ENCODE measurements at places on chromosomes 2 and 18. TPM values are rescaled to one million over a fixed set of nuclear protein-coding genes. Genes with fewer than 3 reads are reported as not detected.
A peak's percentile ranks its signal among the peaks of the same experiment; 100 is the strongest.

The STK39 gene
- total RNA-seq = 13.9 TPM

The DHRS9 gene
- 0.21 TPM for total RNA-seq

The CFAP65 gene
- not detected for total RNA-seq

The MERTK gene
- total RNA-seq = 2.4 TPM

The SLC11A1 gene
- 0.08 TPM for total RNA-seq

DNA sequence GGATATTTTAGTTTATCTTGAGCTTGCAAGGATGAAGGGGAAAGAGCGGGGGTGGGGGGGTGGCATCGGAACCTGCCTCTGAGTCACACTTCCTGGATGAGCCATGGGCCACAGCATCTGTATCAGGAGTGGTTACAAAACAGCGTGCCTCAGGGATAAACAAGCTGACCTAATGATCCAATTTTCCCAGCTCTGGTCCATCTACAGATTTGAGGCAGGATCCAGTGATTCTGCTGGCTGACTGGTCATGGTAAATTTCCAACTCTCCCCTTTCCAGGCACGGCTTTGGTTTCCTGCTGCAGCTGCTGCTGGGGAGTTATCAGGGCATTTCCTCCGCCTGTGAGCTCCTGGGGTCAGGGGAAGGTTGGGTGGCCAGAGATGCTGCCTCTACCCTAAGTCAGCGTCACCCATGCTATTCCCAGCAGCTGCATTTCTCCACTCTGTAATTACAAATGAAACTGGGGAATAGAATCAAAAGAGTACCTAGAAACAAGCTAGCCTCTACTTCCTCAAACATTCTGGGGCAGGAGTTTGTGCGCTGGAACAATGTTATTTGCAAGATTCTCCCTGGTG lies 4.7 kb upstream of the HPCAL1 start:
- peak; percentile 96 for DNase-seq

DNA sequence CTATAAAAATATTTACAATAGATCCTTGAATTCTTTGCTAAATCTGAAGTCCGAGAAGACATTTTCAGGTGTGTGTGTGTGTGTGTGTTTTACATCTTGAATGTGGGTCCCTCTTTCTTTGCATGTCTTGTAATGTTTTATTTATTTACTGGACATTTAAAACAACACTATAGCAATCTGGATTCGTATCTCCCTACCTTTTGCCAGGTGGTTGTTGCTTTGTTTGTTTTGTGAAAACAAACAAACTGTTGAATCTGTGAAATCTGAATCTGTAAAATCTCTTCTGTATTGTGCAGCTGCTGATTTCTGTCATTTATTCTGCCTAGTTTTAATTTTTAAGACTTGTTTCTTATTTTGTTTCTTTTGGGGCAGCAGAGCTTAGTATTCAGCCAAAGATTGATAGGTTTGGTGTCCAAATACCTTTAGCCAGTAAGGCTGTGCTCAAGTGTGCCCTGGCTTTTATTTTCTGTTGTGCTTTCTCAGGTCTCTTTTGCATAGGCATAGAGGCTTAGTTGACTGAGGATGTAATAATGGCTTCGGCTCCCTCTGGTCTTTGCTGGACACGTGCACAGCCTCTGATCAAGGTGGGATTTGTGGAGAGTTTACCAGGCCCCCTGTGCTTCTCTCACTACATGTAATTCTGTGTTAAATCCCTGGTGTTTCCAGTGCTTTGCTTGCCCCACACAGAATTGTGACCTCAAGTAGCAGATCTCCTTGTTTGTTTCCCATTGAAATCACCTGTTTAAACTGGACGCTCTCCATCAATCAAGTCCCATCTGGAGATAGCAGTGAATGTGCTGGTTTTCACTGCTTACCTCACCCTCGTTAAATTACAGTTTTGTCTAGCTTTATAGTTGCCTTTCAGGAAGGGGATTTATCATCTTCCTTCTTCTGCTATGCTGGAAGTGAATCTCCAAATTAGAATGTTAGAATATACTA lies 71.1 kb downstream of the BIRC6 start:
- DNase-seq = no peak

- peak; percentile 27 for DNase-seq
Measured at GRCh38 chr2:105438104-105438929, 39.5 kb upstream of the FHL2 start.

DNA sequence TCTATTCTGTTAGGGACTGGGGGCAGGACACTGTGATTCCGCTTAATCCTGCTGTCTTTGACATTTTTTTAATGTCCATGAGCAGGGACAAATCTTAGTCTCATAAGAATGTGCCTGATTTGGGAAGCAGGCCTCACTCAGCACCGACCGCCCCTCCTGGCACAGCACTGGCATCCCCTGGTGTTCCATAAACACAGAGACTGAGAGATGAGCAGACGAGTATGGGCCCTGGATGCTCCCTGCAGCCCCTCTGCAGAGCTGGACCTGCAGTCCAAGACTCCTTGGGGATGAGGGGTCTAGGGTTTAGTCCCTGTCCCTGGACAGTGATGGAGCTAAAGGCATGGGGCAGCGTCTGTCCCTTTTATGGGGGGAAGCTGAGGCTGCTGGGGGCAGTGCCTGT lies 81.6 kb downstream of the NDUFA10 start:
- no peak for DNase-seq

DNA sequence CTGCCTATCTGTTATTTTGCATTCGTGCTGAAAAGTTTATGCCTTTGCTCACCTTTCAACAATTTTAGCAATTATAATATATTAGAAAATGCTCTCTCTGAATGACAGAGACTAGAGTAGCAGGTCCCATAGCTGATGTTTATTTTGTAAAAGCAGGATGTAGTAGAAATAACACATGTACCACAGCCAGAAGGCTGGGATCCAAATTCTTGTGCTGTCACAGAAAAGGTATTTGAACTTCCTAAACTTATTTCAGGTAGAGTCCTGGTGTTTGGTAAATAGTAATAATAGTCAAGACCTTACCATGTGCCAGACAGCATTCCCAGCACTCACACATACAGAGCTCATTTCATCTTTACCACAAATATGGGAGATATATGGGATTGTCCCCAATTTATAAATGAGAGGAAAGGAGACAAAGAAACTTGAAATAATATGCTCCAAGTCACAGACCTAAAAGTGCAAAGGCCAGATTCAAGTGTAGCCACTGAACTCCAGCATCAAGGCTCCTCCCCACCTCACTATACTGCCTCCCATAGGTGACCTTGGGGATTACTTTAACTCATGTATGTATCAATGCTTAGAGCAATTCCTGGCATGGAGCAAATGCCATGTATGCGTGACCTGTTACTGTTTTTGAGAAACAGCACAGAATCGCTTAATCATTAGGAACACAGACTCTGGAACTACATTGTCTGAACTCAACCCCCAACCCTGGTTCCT lies 284.7 kb upstream of the RAB12 start:
- no peak for DNase-seq

- DNase-seq = no peak
Measured at GRCh38 chr2:220107380-220107791, 480.0 kb downstream of the SLC4A3 start.

DNA sequence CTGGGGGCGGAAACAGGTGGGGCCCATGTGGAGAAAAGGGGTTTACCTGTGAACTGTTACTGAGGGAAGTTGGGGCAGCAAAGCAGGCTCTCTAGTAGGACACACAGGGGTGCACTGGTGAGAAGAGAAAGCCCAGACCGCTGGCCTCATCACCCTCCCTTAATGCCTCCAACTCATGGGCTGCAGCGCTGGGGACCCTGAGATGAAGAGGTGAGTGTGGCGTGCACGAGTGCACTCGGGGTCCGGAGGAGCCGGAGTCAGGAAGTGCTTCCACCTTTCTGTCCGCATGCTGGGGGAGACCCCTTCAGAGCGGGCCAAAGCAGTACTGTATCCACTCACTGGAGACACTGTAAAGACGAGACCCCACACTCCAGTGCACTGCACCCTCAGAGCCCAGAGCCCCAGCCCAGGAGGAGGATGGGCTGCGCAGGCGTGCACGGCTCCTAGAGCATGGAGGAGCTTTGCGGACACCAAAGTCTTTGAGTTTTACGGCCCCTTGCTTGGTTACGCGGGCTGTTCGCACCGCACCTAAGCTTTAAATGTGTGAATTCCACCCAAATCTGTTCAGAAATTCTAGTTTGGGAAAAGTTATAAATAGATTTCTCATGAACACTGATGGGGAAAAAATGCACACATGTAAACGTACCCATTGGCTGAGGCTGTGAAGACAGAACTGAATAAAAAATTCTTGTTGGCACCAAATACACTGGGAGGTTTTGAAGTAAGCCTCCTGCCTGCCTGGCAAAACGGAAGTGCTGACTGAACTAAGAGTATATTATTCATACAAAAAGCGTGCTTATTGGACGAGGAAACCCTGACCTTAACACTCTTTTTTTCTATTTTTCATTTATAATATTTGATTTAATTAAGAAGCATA lies 45.4 kb upstream of the PPP4R1 start:
- DNase-seq = no peak

- no peak for DNase-seq
Measured at GRCh38 chr2:24512831-24513230, 21.8 kb downstream of the NCOA1 start.

DNA sequence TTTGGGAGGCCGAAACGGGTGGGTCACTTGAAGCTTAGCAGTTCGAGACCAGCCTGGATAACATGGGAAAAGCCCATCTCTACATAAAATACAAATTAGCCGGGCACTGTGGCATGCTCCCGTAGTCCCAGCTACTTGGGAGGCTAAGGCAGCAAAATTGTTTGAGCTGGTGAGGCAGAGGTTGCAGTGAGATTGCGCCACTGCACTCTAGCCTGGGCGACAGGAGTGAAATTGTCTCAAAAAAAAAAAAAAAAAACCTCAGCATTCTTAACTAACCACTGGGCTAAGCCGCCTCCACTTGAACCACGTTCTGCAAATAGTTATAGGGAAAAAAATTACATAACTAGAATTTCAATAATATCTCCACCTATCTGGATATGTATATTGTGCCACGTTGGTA lies 2.3 kb downstream of the FOXI3 start:
- DNase-seq = no peak

DNA sequence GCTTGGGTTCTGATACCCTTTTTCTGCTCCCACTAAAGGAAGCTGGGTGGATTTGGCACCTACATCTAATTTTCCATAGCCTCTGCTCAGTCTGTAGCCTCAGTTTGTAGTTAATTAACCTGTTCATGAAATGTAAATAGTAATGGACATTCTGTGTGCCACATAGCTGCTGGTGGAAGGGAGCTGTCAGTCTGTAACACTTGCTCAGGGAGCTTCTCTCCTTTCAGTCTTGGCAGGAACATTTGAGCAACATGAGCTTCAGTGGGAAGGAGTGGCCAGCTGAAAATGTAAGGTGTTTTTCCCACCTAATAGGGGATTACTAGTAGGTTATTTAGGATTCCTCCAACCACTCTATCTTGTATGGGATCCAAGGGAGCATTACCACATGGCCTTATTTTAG lies 203.4 kb downstream of the ASXL3 start:
- no peak for DNase-seq

- DNase-seq = no peak
Measured at GRCh38 chr2:84534225-84534624, 17.9 kb downstream of the DNAH6 start.

DNA sequence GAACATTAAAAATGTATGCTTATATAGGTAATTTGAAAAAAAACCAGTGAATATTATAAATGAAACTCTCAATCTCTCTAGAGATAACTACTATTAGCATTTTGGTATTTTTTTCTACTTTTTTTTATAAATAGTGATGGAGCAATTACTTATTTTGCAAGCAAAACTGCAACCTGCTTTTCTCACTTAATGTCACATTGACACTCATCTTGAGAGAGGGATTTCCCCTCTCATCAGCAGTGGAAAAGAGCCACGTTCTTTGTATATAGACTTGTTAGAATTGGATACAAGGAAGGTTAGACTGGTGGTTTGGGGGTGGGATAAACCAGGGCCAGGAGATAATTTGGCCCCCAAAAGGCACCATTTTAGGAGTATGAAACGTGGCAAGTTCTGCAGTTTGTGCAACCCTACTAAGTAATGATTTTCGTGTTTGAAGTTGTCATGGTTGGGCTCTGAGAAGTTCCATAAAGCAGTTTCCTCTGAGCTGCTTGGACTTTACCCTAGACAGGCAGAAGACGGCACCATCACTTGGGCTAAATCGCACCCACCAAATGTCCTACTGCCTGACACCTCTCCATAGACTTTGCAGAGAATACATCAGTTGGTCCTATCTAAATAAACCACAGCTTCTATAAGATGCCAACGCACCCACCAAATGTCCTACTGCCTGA lies 194.0 kb downstream of the ACTR3 start:
- no peak for DNase-seq

- no peak for DNase-seq
Measured at GRCh38 chr2:36367486-36367885, 11.9 kb downstream of the CRIM1 start.

GRCh38 chr2:1571477-1572417 lies 158.5 kb downstream of the TPO start:
- no peak for DNase-seq

- no peak for DNase-seq
Measured at GRCh38 chr2:197673606-197674005, 1.8 kb downstream of the RFTN2 start.

- no peak for DNase-seq
Measured at GRCh38 chr18:13427354-13427753, 208.8 kb downstream of the LDLRAD4 start.

DNA sequence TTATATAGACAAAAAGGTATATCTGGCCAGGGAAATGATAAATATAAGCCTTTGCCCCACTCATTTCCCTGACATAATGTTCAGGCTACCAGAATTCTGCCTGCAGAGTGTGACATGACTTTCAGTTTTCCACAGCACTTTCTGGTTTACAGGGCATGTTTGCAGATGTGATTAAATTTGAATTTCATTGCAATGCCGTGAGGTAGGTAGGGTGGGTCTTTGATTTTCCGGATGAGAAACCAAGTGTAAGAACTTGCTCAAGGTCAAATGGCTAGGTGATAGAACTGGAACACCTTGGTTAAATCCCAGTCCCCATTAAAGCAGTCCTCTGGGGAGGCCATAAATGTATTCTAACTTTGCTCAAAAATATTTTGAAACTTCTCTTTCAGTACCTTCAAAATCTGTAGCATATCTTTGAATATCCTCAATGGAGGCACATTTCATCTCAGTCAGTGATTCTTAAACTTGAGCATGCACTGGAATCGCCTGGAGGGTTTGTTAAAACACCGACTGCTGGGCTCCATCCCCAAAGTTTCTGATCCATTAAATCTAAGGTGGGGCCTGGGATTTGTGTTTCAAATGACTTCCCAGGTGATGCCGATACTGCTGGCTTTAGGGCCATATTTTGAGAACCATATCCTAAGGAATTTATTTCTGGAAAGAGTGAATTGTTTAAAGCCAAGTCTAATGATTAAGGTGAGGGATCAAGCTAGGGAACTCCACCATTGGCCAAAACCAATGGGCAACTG lies 35.0 kb downstream of the MRPL33 start:
- DNase-seq = no peak

- DNase-seq = no peak
Measured at GRCh38 chr18:46366201-46366600, 262.0 kb downstream of the HAUS1 start.

- DNase-seq = no peak
Measured at GRCh38 chr2:100196786-100197494, 54.5 kb upstream of the AFF3 start.

Measured in HT1080 (cell line).